ENCODE measurements at places on chromosomes 1 and 21.
A peak's percentile ranks its signal among the peaks of the same experiment; 100 is the strongest.

DNA sequence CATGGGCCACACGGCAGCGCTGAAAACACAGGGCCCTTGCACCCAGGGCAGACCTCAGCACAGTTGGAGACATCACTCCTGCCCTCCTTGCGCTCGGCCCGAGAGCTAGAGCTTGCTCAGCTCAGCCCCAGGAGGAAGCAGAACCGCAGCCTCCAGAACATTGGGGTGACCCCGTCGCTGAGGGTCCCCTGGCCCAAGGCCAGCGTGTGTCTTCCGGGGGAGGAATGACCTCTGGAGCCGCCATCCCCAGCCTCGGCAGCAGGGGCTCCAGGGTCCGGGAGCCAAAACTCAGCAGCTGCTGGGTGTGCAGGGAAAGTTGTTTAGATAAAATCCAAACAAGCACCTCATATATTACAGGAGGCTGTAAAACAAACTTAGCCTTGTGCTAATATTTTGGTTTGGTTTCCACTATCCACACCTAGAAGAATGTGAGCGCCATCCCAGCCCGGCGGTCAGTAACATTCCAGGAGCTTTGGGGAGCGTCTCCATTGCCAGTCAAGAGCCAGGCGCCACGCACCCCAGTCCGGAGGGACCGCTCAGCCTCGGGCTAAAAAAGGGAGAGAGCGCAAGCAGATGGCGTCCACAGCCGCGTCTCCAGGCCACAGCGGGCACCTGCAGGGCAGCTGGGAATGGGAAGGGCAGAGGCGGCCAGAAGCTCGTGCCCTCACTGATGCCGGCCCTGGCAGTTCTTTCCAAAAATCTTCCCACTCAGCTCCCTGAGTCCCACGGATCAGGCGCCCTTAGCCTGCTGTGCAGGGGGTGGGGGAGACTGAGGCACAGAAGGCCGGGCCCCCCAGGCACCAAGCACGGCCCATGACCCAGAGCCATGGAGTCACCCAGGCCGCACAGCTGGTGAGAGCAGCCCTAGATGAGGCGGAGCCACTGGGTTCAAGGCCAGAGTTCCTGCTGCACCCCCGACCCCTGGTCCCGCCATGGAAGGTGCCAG is 52.0 kb downstream of the SLX9 start:
- DNase-seq: peak; percentile 50

- no peak for DNase-seq
Observed at GRCh38 chr1:81237473-81238089, 563.2 kb upstream of the ADGRL2 start.

DNA sequence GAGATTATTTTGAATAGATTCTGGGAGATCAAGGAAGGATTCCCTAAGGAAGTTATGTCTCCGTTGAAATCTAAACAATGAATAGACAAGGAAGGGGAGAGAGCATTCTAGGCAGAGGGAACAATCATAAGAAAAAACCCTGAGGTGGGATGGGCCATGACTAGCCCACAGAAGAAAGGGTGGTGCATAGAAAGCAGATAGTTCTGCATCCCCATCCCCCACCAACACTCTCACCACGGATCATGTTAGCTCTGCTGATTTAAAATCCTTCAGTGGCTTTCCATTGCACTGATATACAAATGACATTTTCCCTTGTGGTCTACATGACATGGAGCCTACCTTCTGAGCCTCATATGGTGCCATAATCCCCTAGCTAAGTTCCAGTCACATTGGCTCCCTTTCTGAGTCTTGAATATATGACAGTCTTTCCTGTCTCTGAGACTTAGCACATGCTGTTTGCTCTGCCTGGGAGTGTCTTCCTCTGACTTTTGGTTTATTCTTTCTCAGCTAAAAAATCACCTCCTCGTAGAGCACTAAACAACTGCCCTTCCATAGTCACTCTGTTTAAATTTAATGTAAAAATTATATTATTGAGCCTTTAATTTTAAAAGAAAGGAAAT is 15.2 kb downstream of the SCMH1 start:
- no peak for DNase-seq

DNA sequence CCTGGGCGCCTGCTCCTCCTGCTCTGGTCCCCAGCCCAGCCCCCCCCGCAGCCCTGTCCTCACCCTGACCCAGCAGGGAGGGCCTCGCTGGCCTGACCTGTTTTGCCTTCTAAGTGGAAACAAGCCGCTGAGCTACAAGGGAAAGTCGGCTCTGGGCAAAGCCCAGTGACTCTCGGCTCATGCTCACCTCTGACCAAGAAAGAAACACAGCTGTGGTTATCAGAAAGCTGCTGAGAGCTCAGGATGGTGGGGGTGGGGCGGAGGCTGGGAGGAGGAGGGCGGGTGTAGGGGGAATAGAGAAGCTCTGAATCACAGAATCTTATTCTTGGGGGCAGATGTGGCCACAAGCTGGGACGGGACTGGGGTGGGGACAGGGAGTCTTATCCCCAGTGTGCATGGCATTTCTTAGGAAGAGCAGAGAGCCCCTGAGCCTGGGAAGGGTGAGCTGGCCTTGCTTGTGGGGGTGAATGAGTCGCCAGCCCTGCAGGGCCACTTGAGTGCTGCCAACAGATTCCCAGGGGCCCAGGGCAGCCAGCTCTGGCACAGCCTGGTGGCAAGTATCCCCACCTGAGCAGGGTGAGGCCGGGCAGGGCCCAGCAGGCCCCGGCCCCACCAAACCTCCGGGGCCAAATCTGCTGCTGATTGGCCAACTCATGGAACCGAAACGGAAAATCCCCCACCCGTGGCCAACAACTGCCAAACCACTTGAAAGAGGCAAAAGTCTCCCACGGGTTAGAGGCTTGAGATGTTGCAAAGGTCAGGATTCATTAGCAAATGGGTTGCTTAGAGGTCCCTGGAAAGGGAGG is 120.6 kb downstream of the SPSB1 start:
- peak; percentile 86 for DNase-seq

- no peak for DNase-seq
Observed at GRCh38 chr1:46285730-46286477, 17.5 kb downstream of the LRRC41 start.

- DNase-seq: no peak
Observed at GRCh38 chr1:247411621-247412327, 4.2 kb upstream of the NLRP3 start.

GRCh38 chr1:12338017-12338416 is 108.2 kb downstream of the VPS13D start:
- no peak for DNase-seq

- no peak for DNase-seq
Observed at GRCh38 chr1:78440381-78440793, 50.4 kb upstream of the PTGFR start.

DNA sequence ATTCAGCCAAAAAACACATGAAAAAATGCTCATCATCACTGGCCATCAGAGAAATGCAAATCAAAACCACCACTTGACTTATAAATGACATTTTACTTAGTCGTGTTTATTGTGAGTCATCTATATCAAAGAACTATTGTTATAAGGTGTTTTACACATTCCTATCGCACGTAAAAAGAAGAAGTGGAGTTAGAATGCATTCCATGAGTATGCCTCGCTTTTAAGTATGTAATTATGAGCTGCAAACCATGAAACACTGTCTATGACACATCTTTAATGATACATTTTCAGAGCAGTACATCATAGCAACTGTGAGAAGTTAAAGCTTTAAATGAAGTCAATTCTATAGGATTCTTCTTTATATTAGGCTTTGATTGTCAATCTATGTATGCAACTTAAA is 614.3 kb upstream of the ADAMTS5 start:
- DNase-seq: no peak

- DNase-seq: no peak
Observed at GRCh38 chr1:241837416-241837815, 10.6 kb upstream of the EXO1 start.

GRCh38 chr1:53001128-53001527 is 60.9 kb upstream of the PODN start:
- no peak for DNase-seq

- DNase-seq: no peak
Observed at GRCh38 chr1:110043016-110043415, 8.6 kb downstream of the STRIP1 start.

DNA sequence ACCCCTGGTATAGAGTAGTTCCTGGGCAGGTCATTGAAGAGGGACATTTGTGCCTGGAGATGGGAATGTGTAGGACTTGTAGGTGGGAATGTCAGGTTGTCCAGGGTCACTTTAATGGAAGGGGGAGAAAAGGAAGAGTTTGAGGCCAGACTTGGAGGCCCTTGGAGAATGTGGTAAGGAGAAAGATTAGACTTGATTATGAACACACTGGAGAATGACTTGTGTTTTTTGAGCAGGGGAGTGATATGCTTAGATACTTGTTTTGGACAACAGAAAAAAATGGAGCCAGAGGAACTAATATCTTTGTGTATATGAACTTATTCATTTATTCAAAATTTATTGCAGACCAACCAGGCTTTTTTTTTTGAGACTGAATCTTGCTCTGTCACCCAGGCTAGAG is 17.9 kb downstream of the ELAPOR1 start:
- no peak for DNase-seq

GRCh38 chr1:193402977-193403376 is 216.6 kb upstream of the B3GALT2 start:
- no peak for DNase-seq

GRCh38 chr1:218481116-218481775 is 136.1 kb downstream of the TGFB2 start:
- DNase-seq: no peak

DNA sequence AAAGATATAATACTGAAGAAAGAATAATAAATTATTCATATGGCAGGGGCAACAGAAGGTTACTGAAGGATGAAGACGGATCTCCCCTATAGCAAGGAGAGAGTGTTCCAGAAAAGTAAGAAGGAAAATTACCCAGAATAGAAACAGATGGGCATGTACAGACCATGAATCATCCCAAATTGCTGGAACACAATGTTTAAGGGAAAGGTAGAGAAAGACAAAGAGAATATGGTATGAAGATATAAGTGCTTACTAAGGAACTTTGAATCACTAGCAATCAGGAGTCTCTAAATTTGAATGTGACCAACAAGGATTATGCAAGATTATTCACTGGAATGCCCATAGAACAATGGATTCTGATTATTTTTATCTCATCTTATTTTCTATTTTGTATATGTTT is 375.4 kb downstream of the COL11A1 start:
- no peak for DNase-seq

- DNase-seq: no peak
Observed at GRCh38 chr1:7341145-7341905, 429.8 kb upstream of the VAMP3 start.

DNA sequence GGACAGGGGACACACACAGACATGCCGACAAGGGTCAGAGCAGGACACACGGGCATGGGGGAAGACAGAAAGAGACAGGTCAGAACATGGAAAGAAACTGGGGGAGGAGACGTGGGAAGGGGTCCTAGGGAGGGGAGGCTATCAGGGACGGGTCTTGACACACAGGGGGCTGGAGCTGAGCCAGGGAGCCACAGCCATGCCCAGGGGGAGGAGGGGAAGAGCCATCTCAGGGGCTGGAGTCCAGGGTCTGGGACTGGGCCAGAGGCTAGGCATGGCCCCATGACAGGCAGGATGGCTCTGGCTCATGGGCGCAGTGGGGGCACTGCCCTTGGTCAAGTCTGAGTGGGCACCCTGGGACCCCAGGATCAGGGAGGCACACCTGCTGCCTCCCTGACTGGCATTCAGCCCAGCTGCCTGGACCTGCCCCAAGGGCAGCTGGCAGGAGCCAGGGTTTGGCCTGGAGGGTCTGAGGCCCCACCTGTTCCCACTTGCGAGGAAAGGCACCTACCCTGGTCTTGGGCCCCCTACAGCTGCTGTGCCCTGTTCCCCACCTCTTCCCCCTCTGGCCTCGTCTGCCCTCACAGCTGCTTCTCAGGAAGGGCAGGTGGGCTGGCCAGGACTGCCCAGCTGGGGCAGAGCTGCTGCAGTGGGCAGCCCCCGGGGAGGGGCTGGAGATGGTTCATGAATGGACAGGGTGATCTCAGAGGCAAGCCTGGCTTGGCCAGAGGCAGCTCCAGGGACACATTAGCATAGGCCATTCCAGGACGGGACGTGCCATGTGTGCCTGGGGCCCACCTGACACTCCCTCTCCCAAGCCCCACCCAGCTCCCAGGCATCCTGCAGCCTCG is 42.9 kb downstream of the HSPG2 start:
- DNase-seq: no peak

DNA sequence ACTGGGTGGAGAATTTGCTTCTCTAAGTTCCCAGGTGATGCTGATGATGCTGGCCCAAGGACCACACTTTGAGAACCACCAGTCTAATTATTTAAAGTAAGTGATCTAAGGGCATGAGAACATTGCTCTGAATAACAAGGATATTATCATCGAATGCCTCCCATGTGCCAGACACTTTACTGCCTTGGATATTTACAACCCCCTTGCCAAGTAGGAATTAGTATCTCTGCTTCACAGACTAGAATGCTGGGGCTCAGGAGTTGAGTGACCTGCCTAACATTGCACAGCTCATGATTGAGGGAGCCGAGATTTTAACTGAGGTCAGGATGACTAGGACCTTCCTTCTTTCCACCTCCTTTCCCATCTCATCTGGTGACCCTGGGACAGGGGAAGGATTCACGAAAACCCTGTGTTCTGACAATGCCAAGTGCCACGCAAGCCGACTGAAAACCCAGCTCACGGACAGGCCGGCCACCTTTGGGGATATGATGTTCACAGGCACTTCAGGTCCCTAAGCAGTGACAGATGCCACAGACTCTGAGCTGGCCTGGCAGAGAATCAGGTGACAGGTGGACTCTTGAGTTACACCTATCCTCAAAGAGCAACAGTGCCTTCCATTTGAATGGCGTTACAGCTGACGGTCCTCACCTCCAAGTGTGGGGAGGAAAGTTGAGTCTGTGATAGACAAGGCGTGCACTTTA is 230.7 kb downstream of the TOMM20 start:
- no peak for DNase-seq

- DNase-seq: no peak
Observed at GRCh38 chr1:148309940-148310500, 157.9 kb upstream of the NBPF11 start.

- no peak for DNase-seq
Observed at GRCh38 chr1:27616441-27616840, 12.5 kb upstream of the AHDC1 start.

GRCh38 chr1:62832276-62832675 is 48.3 kb downstream of the ATG4C start:
- DNase-seq: no peak

GRCh38 chr21:39072468-39072867 is 110.8 kb downstream of the PSMG1 start:
- no peak for DNase-seq

DNA sequence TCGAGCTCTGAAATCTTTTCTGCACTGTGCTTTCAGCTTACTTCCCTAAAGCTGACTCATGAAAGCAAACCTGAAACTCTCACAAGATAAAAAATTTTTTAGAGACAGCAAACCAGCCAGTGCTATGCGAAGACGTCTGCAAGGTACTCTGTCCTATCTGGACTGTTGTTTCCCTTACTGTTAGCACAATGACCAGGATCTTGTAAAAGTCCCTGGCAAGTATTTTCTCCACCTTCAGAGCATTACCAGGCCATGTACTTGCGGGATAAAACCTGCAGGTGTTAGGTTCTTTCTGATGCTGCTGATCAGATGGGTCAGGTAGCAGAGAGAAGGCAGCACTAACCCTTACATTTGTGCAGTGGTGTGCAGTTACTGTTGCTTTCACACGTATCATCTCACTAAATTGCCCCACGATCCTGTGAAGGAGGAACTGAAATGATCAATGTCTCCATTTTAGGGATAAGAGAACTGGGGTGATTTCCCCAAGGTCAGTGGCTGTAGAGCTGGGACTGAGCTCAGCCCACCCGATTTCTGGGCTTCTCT is 56.6 kb downstream of the PLXNA2 start:
- DNase-seq: no peak

Data from smooth muscle cell of the brain vasculature (primary cell).